ENCODE measurements at places on chromosomes 16 and 17.

DNA sequence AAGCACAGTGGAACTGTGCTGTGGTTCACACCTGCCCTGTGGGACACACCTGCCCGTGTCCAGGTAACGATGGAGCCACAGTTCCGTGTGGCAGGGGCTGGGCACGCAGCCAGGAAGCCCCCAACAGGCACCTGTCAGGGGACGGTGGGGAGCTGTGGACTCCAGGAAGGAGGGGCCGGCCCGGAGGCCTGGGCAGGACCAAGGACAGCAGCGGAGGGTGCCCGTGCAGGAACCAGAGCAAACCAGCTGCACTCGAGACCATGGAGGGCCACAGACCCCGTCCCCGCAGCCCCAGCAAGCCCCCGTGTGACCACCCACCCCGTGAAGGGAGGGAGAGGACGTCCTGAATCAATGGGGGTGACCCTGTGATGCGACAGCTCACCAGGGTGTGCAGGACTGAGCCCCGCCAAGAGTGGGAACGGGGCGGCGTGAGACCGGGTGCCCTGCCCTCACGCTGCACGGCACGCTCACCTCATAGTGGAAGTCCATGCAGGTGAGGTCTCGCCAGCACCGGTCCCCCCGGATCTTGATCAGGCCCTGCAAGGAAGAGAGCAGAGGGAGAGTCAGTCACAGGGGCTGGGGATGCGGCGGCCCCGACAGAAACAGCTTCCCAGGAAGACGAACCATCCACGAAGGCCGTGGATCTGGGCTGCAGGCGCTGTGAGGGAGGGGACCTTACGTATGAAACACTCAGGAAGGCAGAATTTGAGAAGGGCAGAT lies 78.1 kb downstream of the LMF1 start:
- no peak for DNase-seq
- no peaks in the 10 kb centered on the region for H3K27me3 ChIP-seq
- no peak overlapping the region for H3K4me3 ChIP-seq
- H3K4me1 ChIP-seq: no peaks in the 10 kb centered on the region
- peaks cover 15% of the 10 kb centered on the region for H3K36me3 ChIP-seq
- no peak overlapping the region for H3K27ac ChIP-seq

GRCh38 chr17:3735515-3735914 lies 11.8 kb downstream of the HASPIN start:
- DNase-seq: no peak
- no peak overlapping the region for H3K4me3 ChIP-seq
- no peaks in the 10 kb centered on the region for H3K27me3 ChIP-seq
- no peaks in the 10 kb centered on the region for H3K36me3 ChIP-seq
- H3K27ac ChIP-seq: no peak overlapping the region
- no peaks in the 10 kb centered on the region for H3K4me1 ChIP-seq

DNA sequence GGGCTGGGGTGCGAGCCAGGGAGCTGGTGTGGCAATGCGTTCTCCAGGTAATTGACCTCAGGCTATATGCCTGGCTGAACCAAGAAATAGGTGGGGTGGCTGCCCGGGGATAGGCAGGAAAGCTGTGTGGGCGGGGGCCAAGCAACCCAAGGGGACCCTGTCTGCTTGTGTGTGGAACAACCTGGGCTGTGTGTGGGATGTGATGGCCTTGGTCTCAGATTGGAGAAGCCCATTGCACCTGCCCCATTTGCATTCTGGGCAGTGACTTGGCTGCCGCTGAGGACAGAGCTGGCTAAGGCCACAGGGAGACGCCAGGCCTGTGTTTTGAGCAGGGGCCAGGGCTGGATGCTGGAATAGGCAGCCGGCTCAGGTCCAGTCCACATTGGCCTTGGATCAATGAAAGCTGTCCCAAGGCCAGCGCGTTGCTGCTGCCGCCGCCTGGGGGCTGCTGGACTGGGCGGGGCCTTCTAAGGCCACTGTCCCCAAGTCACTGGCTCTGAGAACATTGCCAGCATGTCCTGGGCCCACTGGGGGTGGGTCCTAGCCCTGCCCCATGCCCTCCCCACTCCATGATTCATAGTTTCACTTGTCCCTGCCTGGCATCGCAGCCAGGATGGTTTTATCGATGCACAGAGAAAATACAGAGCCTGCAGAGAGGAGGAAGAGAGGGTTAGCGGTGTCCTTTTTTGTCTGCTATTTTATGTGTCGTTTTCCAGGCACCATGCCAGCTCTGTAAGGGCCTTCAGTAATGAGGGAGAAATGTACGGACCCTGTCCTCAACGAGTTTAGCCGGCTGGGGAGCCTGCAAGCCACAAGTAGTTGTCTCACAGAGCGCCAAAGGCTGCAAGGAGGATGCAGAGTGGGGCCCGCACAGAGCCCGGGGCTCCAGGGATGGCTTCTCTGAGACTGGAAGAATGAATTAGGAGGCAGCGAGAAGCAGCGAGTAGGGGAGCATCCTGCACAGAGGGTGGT lies 43.9 kb downstream of the NKD1 start:
- H3K36me3 ChIP-seq: no peaks in the 10 kb centered on the region
- DNase-seq: peak; percentile 52
- peak overlapping the region; percentile 57 for H3K4me3 ChIP-seq
- peaks cover 18% of the 10 kb centered on the region for H3K4me1 ChIP-seq

DNA sequence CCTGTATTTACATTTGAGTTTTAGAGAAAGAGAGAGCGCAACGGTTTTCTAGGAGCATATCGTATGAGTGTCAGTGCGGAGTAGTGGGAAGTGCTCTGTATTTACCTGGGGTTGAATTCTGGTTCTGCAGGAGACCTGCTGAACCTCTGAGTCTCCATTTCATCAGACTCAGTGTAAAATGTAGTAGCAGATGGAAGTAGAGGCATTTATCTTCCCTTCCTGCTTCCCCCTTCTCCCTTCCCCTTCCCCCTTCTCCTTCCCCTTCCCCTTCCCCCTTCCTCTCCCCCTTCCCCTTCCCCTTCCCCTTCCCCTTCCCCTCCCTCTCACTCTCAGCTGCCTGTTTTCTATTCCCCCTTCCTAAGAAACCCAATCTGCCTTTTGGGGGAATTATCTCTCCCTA lies 426.9 kb downstream of the NPIPA7 start:
- H3K36me3 ChIP-seq: no peaks in the 10 kb centered on the region
- H3K27ac ChIP-seq: no peak overlapping the region
- H3K4me1 ChIP-seq: no peaks in the 10 kb centered on the region
- no peak overlapping the region for H3K4me3 ChIP-seq
- DNase-seq: no peak

DNA sequence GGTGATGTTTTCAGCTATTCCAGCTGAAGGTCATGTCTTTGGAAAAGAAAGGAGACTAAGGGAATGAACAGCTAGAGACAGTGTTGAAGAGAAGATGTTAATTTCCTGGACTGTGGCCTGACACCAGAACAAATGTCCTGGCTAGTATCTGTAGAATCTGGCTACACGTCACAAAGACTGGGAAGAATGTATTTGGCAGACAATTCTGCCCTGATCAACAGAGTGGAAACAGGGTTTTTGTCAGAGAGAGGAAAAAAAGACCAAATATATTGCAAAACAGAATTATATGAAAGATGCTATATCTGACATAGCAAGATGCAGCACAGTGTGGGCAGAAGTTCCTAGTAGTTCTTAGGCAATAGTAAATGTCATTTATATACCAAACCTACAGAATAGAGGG lies 17.0 kb upstream of the ANKFN1 start:
- H3K4me1 ChIP-seq: no peaks in the 10 kb centered on the region
- no peak for DNase-seq
- no peak overlapping the region for H3K27ac ChIP-seq
- no peaks in the 10 kb centered on the region for H3K27me3 ChIP-seq

GRCh38 chr16:84820305-84820684 lies 510 bp downstream of the CRISPLD2 start:
- H3K27ac ChIP-seq: no peak overlapping the region
- DNase-seq: no peak
- peaks cover 6% of the 10 kb centered on the region for H3K4me1 ChIP-seq

GRCh38 chr16:907361-907760 lies 63.4 kb downstream of the LMF1 start:
- H3K4me1 ChIP-seq: no peaks in the 10 kb centered on the region
- H3K4me3 ChIP-seq: no peak overlapping the region
- no peaks in the 10 kb centered on the region for H3K27me3 ChIP-seq
- peaks cover 20% of the 10 kb centered on the region for H3K36me3 ChIP-seq

DNA sequence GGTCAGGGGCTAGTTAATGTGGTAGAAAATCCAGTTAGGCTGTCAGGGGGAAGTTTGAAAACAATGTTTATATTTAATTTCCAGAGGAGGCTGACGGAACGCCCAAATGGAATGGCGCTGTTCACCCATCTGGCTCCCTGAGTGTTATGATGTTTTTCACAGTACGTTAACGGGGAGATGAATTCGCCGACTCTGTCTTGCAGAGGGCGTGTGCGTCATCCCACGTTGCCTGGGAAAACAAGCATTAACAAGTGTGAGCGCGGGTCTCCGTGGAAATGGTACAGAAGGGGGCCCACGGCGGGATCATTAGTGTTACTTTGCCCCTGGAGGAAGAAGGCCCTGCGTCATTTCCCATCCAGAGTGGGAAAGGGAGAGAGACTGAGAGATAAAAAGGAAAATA lies 29.6 kb downstream of the RGS9 start:
- H3K4me1 ChIP-seq: no peaks in the 10 kb centered on the region
- DNase-seq: no peak
- no peak overlapping the region for H3K27ac ChIP-seq
- H3K36me3 ChIP-seq: no peaks in the 10 kb centered on the region
- H3K4me3 ChIP-seq: no peak overlapping the region

- DNase-seq: no peak
- no peaks in the 10 kb centered on the region for H3K4me1 ChIP-seq
- no peak overlapping the region for H3K4me3 ChIP-seq
- peaks cover 41% of the 10 kb centered on the region for H3K36me3 ChIP-seq
- no peaks in the 10 kb centered on the region for H3K27me3 ChIP-seq
These were observed 13.2 kb upstream of the ITGA2B start for GRCh38 chr17:44402564-44403172.

GRCh38 chr16:86725401-86725800 lies 147.1 kb downstream of the FOXL1 start:
- H3K27ac ChIP-seq: no peak overlapping the region
- H3K4me1 ChIP-seq: no peaks in the 10 kb centered on the region
- no peaks in the 10 kb centered on the region for H3K27me3 ChIP-seq

DNA sequence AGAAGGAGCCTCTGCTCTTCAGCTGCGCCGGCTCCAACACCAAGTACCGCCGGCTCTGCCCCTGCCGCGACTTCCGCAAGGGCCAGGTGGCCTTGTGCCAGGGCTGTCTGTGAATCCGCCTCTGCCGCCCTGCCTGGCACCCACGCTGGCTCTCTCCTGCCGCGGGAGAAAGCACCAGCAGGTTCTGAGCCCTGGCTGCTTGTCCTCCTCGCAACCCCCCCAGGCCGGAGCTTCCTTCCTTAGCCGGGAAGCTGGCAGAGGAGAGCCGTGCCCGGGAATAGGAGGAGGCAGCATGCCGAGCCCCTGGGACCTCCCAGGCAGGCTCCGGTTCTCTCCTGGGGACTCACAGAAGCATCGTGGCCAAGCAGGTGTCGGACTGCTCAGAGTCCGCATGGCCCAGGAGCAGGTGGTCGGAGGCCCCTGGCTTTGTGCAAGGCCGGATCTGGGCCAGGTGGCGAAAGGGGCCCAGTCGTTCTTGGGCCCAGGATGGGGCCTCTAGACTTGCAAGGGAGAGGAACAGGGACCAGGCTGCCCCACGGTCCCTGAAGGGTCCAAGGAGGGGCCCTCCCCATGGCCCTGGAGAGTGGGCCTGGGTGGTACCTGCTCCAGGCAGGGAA lies 80.6 kb downstream of the MGAT5B start:
- H3K27me3 ChIP-seq: no peaks in the 10 kb centered on the region
- no peak overlapping the region for H3K27ac ChIP-seq
- no peak overlapping the region for H3K4me3 ChIP-seq
- H3K36me3 ChIP-seq: no peaks in the 10 kb centered on the region
- no peaks in the 10 kb centered on the region for H3K4me1 ChIP-seq
- DNase-seq: no peak

GRCh38 chr16:12613131-12613991 lies 190.3 kb downstream of the CPPED1 start:
- DNase-seq: no peak
- no peak overlapping the region for H3K4me3 ChIP-seq
- H3K27me3 ChIP-seq: no peaks in the 10 kb centered on the region
- H3K4me1 ChIP-seq: no peaks in the 10 kb centered on the region

GRCh38 chr17:43456661-43457361 lies 27.0 kb upstream of the DHX8 start:
- no peak overlapping the region for H3K27ac ChIP-seq
- H3K27me3 ChIP-seq: no peaks in the 10 kb centered on the region
- H3K36me3 ChIP-seq: no peaks in the 10 kb centered on the region
- no peak for DNase-seq
- H3K4me3 ChIP-seq: no peak overlapping the region
- H3K4me1 ChIP-seq: no peaks in the 10 kb centered on the region

GRCh38 chr16:71259086-71259485 lies 28.6 kb upstream of the HYDIN start:
- DNase-seq: no peak
- H3K27me3 ChIP-seq: no peaks in the 10 kb centered on the region
- H3K4me3 ChIP-seq: no peak overlapping the region
- no peaks in the 10 kb centered on the region for H3K4me1 ChIP-seq
- no peaks in the 10 kb centered on the region for H3K36me3 ChIP-seq

GRCh38 chr16:85028685-85029407 lies 1.3 kb downstream of the KIAA0513 start:
- H3K27me3 ChIP-seq: no peaks in the 10 kb centered on the region
- H3K4me3 ChIP-seq: peak overlapping the region; percentile 95
- H3K4me1 ChIP-seq: peaks cover 18% of the 10 kb centered on the region
- DNase-seq: no peak

- no peak for DNase-seq
- H3K27ac ChIP-seq: no peak within 1 kb of the TSS
- H3K4me3 ChIP-seq: peak within 1 kb of the TSS; percentile 73
- H3K27me3 ChIP-seq: peaks cover 29% of the 10 kb centered on the region
- H3K36me3 ChIP-seq: no peaks in the 10 kb centered on the region
- peaks cover 13% of the 10 kb centered on the region for H3K4me1 ChIP-seq
These were observed at the start of gene FOXF1 for GRCh38 chr16:86510465-86511261. FOXF1 (plus strand) TSS chr16:86510527; CDS start chr16:86510570, 43 bp downstream.

DNA sequence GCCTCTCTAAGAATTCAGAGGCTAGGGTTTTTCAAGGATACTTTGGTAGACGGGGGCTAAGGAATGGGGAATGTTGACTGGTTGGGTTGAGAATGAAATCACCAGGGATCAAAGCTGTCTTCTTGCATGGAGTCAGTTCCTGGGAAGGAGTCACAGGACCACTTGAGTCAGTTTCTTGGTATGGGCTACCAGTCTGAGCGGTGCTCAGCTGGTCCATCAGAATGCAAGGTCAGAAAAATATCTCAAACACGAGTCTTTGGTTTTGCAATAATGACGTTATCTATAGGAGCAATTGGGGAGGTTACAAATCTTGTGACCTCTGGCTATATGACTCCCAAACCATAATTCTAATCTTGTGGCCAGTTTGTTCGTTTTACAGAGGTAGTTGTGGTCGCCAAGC lies 18.4 kb downstream of the CHD9NB start:
- H3K4me1 ChIP-seq: no peaks in the 10 kb centered on the region
- DNase-seq: no peak
- H3K4me3 ChIP-seq: no peak overlapping the region
- H3K27ac ChIP-seq: no peak overlapping the region

DNA sequence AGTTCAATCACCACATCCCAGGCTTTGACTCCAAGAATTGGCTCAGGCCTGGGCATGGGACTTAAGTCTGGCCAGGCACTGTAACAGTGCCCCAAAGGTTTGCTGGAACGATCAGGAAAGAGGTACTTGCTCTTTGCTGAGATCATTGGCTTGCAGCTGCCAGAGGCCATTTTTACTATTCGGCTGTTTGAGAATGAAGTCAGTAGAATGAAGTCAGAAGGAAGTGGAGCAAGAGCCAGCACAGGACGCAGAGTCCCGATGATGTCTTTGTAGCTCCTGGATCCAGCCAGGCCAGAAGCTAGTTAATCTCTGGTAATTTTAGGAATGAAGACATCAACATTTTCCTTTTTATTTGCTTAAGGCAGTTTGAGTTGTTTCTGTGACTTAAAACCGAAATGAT lies 195.5 kb downstream of the RAB11FIP4 start:
- H3K27me3 ChIP-seq: no peaks in the 10 kb centered on the region
- no peak overlapping the region for H3K4me3 ChIP-seq
- DNase-seq: no peak
- no peaks in the 10 kb centered on the region for H3K36me3 ChIP-seq
- H3K27ac ChIP-seq: peak overlapping the region; percentile 73
- H3K4me1 ChIP-seq: peaks cover 37% of the 10 kb centered on the region

Measured in thoracic aorta (tissue), 2 donors.